ENCODE measurements at places on chromosomes 11 and 22.

DNA sequence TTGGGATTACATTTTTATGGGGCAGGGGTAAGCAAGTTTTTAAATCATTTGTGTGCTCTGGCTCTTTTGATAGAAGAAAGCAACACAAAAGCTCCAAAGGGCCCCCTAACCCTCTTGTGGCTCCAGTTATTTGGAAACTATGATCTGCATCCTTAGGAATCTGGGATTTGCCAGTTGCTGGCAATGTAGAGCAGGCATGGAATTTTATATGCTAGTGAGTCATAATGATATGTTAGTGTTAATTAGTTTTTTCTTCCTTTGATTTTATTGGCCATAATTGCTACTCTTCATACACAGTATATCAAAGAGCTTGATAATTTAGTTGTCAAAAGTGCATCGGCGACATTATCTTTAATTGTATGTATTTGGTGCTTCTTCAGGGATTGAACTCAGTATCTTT is 10.1 kb downstream of the RAG1 start:
- no peak for DNase-seq

- no peak for DNase-seq
These were observed 23.8 kb downstream of the OPCML start for GRCh38 chr11:133508468-133508867.

GRCh38 chr22:43170131-43170480 is 16.8 kb downstream of the TTLL12 start:
- DNase-seq, result no peak

- DNase-seq, result no peak
These were observed at the start of gene GAB2 for GRCh38 chr11:78417175-78417887. Gene GAB2, minus strand, starts transcription at chr11:78417820. Its CDS starts 100 bp downstream, at chr11:78417720.

GRCh38 chr11:71489311-71490043 is 36.5 kb downstream of the NADSYN1 start:
- DNase-seq, result no peak

DNA sequence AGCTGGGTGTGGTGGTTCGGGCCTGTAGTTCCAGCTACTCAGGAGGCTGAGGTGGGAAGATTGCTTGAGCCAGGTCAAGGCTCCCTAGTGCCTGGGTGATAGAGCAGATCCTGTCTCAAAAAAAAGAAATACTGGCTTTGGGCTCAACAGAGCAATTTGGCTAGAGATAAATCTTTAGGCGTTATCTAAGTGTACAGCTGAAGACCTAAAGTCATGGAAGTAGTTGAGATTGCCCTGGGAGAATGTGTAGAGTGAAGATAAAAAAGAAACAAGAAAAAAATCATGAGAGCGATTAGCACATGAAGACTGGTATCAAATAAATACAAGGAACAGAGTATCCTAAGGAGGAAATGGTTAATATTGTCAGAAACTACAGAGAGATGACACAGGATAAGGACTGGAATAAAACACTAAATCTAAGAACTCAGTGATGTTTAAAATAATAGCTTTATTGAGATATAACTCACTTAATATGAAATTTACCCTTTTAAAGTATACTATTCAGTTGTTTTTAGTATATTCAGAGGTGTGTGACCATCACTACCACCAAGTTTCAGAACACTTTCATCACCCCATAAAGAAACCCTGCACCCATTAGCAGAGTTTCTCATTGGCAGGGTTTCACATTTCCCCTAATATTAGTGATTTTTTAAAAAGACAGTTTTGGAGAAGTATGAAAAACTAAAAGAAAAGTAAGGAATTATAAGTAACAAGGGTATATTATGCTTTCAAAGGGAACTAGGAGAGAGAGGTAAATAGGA is 20.7 kb downstream of the PIK3C2A start:
- DNase-seq, result no peak

- no peak for DNase-seq
These were observed 21.0 kb downstream of the OTUB1 start for GRCh38 chr11:64007160-64007628.

Measured in nucleus accumbens (tissue), 56 donors.